ENCODE measurements at places on chromosomes 3 and 15.

GRCh38 chr3:50100956-50101845, 12.5 kb downstream of the RBM5 start:
- DNase-seq = no peak

DNA sequence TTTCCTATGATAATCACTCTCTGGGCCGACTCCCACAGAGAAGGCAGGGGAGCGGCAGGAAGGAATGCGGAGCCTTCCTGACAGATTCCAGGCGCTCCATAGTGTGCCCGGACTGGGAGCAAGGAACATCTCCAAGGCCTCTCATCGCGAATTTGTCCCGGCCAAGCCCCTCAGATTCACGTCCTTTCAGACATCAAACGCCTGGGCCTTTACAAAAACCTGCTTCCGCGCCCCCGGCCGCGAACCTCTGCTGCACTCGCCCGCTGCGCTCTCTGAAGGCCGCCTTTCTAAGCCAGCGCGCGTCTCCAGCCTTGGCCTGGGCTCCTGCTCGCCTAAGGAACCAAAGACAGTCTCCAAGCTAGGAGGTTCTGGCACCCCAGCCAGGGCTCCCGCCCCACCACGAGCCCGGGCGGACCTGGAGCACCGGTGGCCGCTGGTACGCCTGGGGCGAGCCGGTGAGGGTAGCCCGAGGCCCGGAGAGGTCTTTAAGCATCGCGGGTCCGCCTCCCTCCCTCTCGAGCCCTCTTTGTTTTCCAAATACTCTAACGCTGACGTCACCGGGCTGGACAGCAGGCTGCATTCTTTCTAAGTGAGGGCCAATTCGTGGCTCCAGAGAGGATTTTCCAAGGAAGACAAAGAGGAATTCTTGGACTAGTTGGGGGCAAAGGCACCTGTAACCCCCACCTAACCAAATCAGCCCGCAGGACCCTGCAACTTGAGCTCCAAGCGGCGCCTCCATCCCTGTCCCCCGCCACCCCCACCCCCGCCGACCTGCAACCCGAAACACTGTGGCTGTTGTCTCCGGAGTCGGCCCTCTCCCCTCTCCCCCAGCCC, 759 bp downstream of the AMOTL2 start:
- peak; percentile 84 for DNase-seq

GRCh38 chr3:138941259-138941885, 5.6 kb downstream of the FOXL2 start:
- peak; percentile 66 for DNase-seq

DNA sequence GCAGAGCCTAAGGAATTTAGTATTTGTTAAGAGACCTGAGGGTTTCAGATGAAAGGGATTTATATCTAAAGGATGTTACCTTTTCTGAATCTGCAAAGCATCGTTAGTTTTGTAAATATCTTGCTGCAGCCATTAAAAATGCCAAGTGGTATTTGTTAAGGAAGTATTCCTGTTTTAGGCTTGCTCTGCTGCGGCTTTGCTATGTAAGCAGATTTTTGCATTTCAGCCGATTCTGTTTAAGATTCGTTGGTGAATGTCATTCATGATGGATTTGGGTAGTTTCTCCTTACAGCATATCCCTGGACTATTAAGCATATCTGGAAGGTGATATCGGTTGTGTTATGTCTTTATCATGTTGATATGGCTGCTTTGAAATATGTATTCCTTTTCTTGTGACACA, 1.0 kb downstream of the USP8 start:
- DNase-seq = no peak

DNA sequence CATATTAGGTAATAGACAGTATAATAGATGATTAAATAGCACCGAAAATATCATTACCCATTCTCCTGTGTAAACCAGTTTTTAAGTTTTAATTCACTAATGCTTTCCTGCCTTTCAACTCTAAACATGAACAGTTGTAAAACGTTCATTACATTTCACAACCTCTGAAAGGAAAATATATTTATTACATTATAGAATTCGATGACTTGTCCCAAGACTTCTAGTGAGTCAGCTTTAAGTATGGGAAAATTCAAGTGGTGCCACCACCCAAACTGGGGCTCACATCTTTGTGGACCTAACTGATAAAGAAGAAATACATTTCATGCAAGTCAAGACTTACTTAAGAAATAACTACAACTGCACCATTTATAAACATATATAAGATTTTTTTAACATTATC, 2.0 kb downstream of the TRIM59 start:
- no peak for DNase-seq
